Activated CD8-positive, alpha-beta T cell treated with anti-CD3 and anti-CD28 coated beads for 36 hours (primary cell): ENCODE measurements at places on chromosomes 2 and 18.
A peak's percentile ranks its signal among the peaks of the same experiment; 100 is the strongest.

DNA sequence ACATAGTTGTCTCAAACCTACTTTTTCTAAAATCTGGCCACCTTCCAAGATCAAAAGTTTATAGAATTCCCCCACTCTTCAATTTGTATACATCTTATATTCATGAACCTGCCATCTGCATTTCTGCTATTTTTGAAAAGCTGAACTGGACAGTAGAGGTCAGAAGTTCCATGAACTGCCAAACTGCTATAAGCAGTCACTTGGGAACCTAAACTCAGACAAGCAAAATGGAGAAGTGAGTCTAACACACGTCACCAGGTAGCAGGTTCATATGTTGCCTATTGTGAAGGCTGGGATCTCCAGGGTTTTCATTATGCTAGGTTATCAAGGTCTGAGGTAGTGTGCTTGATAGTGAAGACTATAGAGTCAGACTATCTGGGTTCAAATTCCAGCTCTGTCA lies 2.0 kb upstream of the MYO1B start:
- no peak for DNase-seq

GRCh38 chr2:28444956-28445355 lies 50.9 kb upstream of the PLB1 start:
- no peak for DNase-seq

GRCh38 chr18:48296581-48296980 lies 112.6 kb downstream of the ZBTB7C start:
- no peak for DNase-seq

DNA sequence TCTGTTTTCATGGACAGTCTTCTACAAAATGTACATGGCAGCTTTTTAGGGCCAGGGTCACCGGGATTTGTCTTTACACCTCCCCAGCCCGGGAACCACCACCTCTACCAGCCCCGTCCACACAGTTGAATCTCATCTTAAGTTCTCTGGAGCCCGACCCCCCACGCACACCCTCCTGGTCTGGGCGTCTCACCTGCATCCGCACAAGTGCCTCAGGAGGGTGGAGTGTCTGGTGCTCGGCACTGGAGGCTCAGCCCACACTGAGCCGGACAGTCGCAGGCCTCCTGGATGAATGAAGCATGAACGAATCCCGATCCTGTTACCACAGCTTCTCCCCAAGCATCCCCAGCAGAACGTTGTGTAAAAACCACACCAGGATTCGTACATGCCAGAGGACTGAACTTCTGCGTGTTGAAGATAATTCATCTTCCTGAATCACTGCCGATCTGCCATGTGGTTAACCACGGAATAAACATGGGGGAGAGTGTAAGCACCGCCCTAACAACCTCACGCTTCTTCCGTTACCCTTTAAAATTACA lies 162.0 kb downstream of the RTP5 start:
- DNase-seq, result peak; percentile 60

DNA sequence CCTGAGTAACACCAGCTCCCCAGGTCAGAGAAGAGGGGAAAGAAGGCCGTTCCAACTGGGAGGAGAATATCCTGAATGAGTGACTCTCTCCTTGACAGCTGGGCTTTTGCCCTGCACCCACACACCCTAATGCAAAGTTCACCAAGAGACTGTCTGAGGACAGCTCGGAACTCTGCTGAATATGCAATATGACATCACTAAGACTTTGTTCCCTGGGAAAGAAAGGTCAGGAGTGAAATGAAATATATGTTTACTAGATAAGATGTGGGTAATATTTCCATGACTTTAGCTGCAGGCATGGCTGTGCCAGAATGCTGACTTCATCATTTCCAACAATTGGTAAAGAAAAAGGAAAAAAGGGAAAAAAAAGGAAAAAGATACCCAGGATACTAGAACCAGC lies 488.2 kb upstream of the RAB6C start:
- no peak for DNase-seq

DNA sequence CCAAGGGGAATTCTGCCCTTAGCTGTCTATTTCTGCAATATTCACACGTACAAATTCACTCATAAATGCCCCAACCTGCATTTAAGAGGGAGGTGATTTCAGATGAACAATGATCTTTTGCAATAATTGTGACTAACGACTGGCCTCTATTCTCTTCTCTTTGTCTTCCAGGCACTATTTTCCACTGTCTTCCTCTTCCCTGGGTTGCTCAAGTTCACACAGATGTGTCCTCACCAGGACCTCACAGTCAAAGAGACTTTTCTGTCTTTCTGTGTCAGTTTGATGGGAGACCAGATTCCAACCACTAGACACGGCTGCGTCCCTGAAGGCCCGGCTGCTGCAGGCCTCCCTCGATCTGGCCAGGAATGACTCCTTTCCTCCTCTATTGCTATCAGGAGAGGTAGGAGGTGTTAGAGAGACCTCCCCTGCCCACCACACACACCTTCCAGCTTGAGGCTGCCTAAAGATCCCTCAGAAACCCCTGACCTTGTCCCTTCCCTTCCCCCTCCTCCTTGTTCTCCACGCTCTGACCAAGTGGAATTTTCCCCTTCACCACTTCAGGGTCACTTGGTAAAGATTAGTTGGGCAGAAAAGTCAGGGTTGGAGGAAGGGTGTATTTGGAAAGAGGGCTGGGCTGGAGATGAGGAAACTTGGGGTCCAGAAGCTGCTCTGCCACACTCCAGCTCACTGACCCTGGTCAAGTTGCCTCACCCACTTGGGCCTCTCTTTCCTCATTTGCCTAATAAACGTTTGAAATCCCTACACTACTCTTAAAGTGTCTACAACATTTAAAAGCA lies 109.2 kb upstream of the COPS8 start:
- DNase-seq, result no peak

DNA sequence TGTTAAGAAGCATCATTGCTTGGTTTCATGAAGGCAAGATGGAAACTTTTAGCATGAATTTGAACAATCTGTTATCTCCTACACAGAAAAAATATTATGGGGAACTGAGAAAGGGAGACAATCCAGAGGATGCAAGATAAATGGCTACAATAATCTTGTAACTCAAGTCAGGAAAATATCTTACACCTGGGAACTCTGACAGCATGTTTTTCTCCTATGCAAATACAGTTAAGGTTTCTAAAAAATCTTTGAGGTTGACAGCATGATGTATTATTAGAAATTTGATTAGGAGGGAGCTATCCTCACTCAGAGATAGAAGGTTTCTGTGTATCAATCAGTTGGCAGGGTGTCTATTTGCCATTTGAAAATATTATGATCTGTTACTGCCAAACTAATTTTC lies 75.6 kb downstream of the GPD2 start:
- no peak for DNase-seq

GRCh38 chr2:177281400-177282180 lies 17.1 kb upstream of the NFE2L2 start:
- no peak for DNase-seq

GRCh38 chr2:195658541-195658890 lies 1.5 kb downstream of the SLC39A10 start:
- no peak for DNase-seq

- DNase-seq, result no peak
These were observed 480.2 kb upstream of the ACVR2A start for GRCh38 chr2:147364597-147364996.

DNA sequence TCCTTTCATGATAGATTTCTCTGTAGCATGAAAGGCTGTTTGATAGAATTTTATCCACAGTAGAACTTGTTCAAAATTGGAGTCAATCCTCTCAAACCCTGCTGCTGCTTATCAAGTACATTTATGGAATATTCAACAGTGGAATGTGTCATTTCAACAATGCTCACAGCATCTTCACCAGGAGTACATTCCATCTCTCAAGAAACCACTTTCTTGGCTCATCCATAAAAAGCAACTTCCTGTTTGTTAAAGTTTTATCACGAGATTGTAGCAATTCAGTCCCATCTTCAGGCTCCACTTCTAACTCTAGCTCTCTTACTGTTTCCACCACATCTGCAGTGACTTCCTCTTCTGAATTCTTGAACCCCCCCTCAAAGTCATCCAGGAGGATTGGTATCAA lies 29.4 kb downstream of the PDCL3 start:
- DNase-seq, result no peak

DNA sequence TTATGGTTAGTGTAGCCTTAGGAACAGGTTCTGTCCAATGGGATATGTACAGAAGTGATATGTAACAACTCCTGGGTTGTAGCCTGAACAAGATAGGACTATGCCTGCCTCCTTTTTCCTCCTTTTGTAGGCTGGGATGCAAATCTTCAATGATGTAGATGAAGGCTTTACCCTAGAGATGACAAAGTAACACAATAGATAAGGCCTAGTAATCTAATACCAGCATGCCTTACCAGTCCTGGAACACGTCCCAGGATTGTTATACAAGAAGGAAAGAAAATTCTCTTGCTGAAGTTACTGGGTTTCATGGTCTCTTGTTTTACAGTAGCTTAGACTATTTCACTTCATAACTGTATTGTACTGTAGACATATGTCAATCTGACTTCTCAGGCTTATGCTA lies 192.1 kb downstream of the OTX1 start:
- no peak for DNase-seq

GRCh38 chr2:110843496-110843895 lies 111.1 kb downstream of the ACOXL start:
- DNase-seq, result no peak

GRCh38 chr2:224343226-224343625 lies 58.7 kb downstream of the FAM124B start:
- DNase-seq, result no peak

GRCh38 chr2:156155319-156155718 lies 177.2 kb downstream of the NR4A2 start:
- no peak for DNase-seq

GRCh38 chr2:23563673-23564614 lies 179.0 kb downstream of the KLHL29 start:
- DNase-seq, result no peak
